ENCODE measurements at places on chromosomes 2 and 18.

DNA sequence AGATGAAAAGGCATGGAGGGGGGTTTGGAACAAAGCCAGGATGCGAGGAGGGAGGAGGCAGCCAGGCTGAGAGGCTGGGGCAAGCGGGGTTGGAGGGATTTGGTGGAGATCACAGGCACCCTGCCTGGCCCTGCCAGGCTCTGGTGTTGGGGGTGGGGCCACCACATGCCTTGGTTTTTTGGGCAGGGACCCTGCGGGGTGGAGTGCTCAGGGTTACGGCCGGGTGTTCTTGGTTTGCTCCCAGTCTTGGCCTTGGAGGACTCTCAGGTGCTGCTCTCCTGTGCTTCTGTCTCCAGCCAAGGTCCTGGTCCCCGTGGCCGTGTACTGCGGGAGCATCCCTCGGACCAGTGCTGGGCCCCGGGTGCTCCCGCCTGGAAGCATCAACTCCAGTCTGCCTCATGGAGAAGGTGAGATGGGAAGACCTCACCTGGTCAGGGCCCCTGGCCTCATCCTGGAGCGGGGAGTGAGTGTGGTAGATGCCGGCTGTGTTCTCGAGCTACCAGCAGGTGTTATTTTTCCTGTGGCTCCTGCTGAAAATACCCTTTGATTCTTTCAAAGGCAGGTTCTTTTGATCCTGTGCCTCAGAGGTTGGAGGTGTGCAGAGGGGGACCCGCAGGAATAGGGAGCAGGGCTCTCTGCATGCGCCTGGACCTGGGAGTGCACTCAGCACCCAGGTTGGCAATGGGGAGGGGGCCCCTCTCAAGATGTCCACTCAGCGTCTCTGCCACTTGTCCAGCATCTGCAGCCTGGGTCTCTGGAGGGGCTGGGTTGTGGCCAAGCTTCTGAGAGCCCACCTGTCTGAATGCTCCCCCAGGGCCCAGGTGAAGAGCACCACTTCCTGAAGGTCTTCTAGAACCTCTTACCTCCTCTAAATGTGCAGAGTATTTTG is 17.0 kb downstream of the TOGARAM2 start:
- no peak for DNase-seq

- no peak for DNase-seq
Observed at GRCh38 chr2:127843677-127844076, 14.3 kb downstream of the POLR2D start.

GRCh38 chr2:239298116-239298804 is 102.6 kb downstream of the HDAC4 start:
- no peak for DNase-seq

- DNase-seq: no peak
Observed at GRCh38 chr2:133255360-133255759, 312.9 kb downstream of the NCKAP5 start.

GRCh38 chr2:21451403-21451802 is 327.6 kb downstream of the TDRD15 start:
- DNase-seq: no peak

GRCh38 chr2:74550231-74550630 is 3.5 kb downstream of the LOXL3 start:
- no peak for DNase-seq

- DNase-seq: no peak
Observed at GRCh38 chr2:61181382-61182058, 19.5 kb downstream of the C2orf74 start.

DNA sequence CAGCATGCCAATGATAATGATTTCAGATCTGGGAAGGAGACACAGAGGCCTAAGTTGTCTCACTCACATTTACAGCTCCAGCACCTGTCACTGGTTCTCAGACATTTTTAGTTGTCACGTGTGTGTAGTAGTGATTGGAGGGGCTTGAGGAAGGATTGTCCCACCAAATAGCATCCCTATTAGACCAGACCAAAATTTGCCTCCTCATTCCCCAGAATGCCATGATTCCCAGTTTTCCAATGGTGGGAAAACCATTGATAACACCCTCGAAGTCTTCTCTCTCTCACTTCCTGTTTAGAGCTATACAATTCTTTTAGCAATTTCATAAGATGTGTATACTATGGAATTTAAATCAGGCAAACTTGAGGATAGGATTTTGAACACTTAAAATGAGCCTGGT is 52.5 kb downstream of the CCDC141 start:
- DNase-seq: no peak

GRCh38 chr2:168819050-168819715 is 16.7 kb downstream of the NOSTRIN start:
- no peak for DNase-seq
